Left ventricle myocardium superior (tissue), 1 donor: ENCODE measurements at places on chromosomes 7 and 10. TPM values are rescaled to one million over a fixed set of nuclear protein-coding genes. Genes with fewer than 3 reads are reported as not detected.

CAMK2B gene
- total RNA-seq: 98.4 TPM

MSS51 gene
- total RNA-seq: 2.9 TPM

C10orf67 gene
- 0.62 TPM for total RNA-seq

DNA sequence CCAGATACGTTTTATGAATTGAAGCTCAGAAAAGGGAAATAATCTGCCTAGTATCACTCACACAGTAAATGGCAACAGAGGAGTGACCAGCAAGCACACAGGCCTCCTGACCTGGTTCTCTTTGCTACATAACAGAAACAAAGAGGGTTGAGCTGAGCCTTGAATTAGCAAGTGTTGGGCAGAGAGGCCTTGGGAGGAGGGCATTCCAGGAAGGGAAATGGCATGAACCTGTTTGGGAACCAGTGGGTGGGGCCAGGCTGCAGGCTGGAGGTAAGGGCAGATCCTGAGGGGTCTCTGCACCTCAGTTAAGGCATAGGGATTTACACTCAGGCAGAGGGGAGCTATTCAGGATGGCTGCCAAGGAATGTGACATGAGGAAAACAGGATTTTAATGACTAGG lies 24.8 kb upstream of the CYCS start:
- DNase-seq: no peak

- no peak for DNase-seq
Observed at GRCh38 chr7:739455-739982, 12.4 kb upstream of the PRKAR1B start.

GRCh38 chr10:12721334-12721733 lies 280.2 kb downstream of the CCDC3 start:
- DNase-seq: no peak

- no peak for DNase-seq
Observed at GRCh38 chr7:90980545-90980944, 283.7 kb upstream of the FZD1 start.

DNA sequence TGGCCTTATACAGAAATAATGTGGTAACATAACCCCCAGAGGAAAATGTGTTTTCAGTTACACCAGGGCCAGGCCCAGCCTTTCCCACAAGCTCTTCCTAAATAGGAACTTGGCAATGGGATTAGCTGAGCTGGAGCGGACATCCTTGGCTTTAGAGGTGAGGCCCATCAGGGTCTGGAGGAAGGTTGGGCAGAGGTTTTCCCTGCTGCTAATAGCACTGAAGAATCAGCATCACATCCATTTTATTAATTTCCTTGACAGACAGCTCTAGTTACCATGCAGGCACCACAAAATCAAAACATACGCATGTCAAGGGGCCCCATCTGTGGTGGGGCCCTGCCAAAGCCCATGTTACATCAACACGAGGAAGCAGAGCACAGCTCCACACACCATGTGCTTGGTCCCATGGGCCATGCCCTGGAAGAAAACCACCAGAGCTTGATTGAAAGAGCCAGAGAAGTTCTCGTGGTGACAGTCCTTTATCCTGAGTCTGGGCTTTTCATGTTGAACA lies 566.6 kb downstream of the KCNMA1 start:
- peak; percentile 83 for DNase-seq

DNA sequence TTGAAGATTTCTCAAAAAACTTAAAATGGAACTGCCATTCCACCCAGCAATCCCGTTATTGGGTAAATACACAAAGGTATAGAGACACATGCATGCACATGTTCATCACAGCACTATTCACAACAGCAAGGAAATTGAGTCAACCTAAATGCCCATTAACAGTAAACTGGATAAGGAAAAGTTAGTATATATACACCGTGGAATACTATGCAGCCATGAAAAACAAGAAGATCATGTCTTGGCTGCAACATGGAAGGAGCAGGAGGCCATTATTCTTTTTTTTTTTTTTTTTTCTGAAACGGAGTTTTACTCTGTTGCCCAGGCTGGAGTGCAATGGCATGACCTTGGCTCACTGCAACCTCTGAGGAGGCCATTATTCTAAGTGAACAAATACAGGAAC lies 749.0 kb downstream of the MAGI2 start:
- no peak for DNase-seq

- DNase-seq: no peak
Observed at GRCh38 chr7:24334012-24334411, 50.0 kb downstream of the NPY start.

DNA sequence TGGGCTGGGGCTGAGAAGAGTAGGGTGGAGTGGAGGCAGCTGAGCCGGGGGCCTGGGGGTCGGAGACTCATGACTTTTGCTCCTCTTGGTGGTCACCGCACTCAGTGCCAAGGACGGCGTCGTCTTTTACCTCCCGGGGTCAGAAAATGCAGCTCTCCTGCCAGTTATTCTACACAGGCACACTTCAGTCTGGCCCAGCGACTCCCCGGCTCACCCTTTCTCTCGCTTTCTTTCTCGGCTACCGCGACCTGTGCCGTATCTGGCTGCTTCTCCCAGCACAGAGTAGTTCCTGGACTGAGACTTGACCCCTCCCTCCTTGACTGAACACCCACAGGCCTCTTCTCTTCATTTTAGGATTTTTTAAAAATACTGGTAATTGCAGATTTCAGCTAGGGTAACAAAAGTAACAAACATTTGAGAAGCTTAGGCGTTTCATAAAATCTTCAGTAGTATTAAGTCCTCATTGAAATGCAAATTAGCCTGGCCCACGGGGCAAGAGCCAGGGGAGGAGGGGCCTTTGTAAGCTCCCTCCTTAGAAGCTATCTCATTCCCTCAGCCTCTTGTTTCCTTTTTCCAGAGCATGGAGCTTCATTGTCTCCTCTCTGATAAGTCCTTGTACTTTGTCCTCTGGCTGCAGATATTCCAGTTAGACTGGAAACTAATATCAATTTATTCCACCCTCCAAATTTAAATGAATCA lies 1.1 kb upstream of the PRLHR start:
- no peak for DNase-seq

DNA sequence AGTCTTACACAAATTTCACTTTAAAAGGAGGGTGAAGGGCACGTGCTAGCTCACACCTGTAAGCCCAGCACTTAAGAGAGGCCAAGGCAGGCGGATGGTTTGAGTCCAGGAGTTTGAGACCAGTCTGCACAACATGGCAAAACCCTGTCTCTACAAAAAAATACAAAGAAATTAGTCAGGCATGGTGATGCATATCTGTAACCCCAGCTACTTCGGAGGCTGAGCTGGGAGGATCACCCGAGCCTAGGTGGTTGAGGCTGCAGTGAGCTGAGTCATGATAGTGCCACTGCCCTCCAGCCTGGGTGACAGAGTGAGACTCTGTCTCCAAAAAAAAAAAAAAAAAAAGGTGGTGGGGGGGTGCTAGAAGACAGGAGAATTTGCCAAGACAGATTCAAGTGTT lies 237.3 kb upstream of the KLF14 start:
- DNase-seq: no peak

- no peak for DNase-seq
Observed at GRCh38 chr10:119243967-119244366, 36.6 kb downstream of the GRK5 start.

DNA sequence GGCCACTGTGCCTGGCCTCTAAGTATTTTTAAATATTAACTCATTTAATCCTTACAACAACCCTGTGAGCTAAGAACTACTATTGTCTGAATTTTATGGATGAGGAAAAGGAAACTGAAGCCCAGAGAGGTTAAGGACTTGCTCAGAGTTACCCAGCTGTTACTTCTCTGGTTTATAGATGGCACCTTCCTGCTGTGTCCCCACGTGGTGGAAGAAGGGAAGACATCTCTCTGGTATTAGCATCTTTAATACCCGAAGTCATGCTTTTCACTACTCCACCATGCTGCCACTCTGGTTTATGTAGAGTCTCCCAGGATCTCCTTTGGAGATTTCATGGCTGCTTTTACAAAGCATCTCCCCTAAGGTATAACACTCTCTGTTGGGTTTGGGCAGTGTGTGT lies 105.5 kb upstream of the MKLN1 start:
- DNase-seq: no peak
